ENCODE measurements at places on chromosomes 4 and X.

GRCh38 chr4:36235306-36235705 lies 9.0 kb downstream of the ARAP2 start:
- DNase-seq = no peak

DNA sequence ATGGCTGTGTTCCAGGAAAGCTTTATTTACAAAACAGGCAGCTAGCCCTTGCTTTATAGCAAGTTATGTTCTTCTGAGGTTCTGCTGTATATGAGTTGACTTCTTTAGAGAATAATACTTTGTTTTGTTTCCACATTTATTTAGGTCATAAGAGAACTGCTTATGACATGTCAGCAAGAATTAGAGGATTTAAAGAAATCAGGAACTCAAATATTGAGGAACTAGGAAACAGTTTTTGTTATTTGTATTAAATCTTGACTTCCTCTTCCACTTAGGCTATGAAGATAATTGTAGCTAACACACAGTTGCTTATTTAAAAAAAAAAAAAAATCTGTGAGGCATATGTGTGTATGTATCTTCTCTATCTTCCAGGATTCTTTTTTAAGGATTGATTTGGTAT lies 14.3 kb downstream of the ZRSR2 start:
- DNase-seq = no peak

- no peak for DNase-seq
Measured at GRCh38 chrX:1420371-1420770, 28.5 kb upstream of the SLC25A6 start.

GRCh38 chr4:23516716-23517115 lies 373.1 kb downstream of the PPARGC1A start:
- DNase-seq = no peak

DNA sequence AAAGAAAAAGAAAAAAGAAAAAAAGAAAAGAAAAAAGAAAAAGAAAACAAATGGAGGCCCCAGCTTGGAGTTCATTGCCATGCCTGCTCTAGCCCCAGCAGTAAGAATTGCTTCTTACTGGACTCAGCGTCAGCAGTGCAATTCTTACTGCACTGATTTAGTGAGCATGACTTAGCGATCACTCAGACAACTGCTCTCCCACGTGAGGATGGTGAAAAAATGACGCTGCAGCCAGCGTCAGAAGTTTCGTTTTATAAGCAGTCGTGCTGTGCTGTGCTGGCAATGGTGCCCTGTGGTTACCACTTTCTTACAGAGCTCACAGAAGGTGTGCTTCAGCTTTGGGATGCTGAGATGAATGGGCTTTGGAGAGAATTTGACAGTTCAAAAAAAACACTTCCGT lies 68.3 kb upstream of the DDX3X start:
- DNase-seq = no peak

GRCh38 chr4:16001484-16001858 lies 38.5 kb upstream of the FGFBP2 start:
- peak; percentile 44 for DNase-seq

DNA sequence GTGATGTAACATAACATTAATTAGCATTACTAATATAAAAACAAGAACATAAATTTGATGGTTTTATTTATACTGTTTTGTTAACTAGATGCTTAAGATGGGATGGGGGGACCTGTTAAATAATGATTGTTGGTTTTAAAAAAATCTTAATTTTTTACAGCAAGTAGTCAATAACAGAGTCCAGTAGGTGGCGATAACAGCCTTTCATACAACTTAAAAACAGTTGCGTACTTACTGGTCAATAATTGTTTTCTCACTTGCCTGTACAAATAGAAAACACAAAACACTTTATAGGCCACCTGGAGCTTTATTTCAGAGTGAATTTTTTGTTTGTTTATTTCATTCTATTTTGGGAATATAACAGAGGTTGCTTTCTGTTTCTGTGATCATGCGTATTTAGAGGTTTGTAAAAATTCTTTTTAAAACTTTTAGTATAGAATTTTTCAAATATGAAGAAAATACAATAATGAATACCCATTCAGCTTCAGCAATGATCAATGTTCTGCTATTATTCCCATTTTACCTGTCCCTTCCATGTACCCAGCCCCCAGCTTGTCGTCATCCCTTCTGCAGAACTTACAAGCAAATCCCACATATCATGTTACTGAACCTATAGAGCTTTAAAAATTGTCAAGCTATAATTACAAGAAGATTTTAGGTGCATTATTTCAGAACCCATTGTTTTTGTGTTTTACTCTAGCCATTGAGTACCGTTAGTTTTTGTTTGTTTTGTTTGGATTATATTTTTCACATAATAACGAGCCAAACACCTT lies 97.1 kb downstream of the MRPL1 start:
- peak; percentile 11 for DNase-seq

Data from GM18507 (cell line).